ENCODE measurements at places on chromosomes 13 and 19.

DNA sequence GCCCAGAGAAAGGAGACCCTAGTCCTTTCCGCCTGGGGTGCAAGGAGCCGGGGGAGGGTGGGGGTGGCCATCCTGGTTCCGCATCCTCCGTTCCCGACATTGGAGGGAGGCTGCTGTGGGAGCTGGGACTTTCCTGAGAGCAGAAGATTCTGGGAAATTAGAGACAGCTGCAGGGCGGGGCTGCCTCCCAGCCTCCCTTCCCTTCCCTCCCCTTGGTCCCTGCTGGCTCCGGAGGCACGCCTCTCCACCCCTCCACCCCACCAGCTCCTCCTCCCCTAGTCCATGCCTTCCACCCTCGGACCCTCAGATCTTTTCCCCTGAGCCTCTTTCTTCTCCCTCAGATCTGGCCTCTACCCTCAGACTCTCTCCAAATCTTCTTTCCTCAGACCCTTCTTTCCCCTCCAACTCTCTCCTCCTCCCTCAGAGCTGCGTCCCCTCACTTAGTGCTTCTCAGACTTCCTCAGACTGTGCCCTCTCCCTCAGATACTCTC lies 3.1 kb upstream of the BCL3 start:
- no peak for DNase-seq

- DNase-seq: no peak
Observed at GRCh38 chr13:28181413-28181812, 43.1 kb downstream of the PAN3 start.

DNA sequence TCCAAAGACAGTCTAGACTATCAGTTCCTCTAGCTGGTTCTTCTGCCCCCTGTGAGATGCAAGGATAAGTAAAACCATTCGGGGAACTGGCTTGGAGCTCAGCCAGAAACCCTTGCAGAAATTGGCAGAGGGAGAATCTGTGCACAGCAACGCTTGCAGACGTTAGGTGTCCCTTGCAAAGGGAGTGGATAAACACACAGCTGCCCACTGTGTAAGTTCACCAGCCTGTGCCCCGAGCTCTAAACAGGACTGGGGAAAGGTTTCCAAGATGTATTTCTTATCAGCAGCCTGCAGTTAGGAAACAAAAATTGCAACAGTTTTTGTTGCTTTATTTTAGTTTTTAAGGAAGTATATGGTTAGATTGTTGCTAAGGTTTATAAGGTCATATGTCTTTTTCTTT lies 19.0 kb upstream of the ADGRE1 start:
- DNase-seq: no peak

DNA sequence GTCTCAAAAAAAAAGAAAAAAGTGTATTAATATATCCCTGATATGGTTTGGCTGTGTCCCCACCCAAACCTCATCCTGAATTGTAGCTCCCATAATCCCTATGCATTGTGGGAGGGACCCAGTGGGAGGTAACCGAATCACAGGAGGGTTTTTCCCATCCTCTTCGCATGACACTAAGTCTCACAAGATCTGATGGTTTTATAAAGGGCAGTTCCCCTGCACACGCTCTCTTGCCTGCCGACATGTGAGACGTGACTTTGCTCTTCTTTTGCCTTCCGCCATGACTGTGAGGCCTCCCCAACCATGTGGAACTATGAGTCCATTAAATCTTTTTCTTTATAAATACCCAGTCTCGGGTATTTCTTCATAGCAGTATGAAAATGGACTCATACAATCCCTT lies 17.7 kb downstream of the STK24 start:
- DNase-seq: no peak

GRCh38 chr19:14033946-14034345 lies 2.4 kb downstream of the IL27RA start:
- DNase-seq: no peak

DNA sequence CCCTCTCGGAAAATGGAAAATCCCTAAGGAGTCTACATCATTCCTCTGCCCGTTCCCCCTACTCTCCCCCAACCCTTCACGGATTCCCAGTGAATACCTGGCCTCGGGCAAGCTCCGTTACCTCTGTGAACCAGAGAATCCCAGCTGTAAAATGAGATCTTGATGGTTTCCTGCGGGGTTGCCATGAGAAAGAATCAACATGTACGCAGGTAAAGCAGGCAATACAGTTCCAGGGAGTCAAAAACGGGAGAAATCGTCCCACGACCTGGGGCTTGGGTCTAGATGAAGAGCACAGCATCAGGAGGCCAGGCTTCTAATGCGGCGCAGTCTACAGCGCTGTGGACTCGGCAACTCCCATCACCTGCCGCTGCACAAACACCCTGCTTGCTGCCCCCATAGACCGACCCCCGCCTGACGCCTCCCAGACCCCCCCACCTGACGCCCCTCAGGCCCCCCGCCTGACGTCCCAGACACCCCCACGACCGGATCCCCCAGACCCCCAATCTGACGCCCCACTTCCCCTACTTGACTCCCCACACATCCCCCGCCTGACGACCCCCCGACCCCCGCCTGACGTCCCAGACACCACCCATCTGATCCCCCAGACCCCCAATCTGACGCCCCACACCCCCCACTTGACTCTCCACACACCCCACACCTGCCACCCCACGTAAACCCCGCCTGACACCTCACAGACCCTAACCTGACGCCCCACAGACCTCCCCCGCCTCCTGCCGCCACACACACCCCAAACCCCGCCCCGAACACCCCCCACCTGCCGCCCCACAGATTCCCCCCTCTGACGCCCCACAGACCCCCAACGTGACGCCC lies 680 bp downstream of the LIG4 start:
- DNase-seq: no peak

- DNase-seq: no peak
Observed at GRCh38 chr19:48433337-48433736, 12.4 kb upstream of the GRWD1 start.

DNA sequence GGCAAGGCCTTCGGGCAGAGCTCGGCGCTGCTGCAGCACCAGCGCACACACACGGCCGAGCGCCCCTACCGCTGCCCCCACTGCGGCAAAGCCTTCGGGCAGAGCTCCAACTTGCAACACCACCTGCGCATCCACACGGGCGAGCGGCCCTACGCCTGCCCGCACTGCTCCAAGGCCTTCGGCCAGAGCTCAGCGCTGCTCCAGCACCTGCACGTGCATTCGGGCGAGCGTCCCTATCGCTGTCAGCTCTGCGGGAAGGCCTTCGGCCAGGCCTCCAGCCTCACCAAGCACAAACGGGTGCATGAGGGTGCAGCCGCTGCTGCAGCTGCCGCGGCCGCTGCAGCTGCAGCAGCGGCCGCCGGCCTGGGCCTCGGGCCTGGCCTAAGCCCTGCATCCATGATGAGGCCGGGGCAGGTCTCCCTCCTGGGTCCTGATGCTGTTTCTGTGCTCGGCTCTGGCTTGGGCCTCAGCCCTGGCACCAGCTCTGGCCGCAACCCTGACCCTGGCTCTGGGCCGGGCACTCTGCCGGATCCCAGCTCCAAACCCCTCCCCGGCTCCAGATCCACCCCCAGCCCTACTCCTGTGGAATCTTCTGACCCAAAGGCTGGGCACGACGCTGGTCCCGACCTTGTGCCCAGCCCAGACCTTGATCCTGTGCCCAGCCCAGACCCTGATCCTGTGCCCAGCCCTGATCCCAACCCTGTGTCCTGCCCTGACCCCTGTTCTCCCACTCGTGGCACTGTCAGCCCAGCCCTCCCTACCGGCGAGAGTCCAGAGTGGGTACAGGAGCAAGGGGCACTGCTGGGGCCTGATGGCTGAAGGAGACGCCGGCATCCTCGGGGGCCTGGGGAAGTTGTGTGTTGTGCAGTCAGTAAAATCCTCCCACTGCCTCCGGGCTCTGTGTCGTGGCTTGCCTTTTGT lies 2.0 kb upstream of the MCOLN1 start:
- no peak for DNase-seq

- DNase-seq: no peak
Observed at GRCh38 chr13:79386125-79386826, 19.8 kb downstream of the RBM26 start.

DNA sequence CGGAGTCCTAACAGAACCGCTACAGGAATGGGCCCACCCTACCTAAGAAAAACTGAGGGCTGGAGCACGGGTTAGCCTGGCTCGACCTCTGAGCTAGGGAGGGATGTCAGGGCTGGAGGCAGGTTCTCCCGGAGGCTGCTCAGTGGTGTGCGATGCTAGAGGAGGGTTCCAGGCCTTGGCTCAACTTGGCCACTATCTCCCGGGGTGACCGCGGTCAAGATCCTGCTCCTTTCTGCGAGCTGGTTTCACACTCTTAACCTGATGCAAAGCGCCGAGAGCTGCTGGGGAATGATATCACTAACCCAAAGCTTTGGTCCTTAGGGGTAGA lies 301 bp downstream of the POP4 start:
- DNase-seq: no peak

DNA sequence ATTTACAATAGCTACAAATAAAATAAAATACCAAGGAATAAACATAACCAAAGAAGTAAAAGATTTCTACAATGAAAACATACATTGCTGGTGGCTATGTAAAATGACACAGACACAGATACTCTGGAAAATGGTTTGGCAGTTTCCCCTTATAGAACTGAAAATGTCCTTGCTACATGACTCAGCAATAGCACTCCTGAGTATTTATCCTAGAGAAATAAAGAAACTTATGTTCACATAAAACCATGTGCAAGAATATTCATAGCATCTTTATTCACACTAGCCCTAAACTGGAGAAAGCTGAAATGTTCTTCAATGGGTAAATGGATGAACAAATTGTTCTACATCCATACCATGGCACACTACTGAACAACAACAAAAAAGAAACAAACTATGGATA lies 100.2 kb upstream of the RFC3 start:
- no peak for DNase-seq

DNA sequence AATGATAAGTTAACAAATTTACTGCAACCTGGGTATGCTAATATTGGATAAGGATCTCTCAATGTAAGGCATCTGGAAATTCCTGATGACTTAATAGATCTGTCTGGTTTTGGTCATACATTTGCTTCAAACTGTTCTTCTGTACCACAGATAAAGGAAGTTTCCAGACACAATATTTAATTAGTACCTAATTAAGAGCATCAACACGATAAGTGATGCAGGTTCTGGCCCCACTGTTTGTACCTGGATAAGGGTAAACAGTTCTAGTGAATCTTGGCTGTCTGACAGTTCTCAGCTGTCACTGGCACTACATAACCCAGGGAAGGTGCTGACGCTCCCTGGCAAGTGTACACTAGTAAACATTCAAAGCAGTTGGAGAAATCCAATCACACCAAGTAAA lies 165.6 kb downstream of the MZT1 start:
- no peak for DNase-seq

GRCh38 chr19:16862826-16863415 lies 25.9 kb upstream of the F2RL3 start:
- DNase-seq: no peak

DNA sequence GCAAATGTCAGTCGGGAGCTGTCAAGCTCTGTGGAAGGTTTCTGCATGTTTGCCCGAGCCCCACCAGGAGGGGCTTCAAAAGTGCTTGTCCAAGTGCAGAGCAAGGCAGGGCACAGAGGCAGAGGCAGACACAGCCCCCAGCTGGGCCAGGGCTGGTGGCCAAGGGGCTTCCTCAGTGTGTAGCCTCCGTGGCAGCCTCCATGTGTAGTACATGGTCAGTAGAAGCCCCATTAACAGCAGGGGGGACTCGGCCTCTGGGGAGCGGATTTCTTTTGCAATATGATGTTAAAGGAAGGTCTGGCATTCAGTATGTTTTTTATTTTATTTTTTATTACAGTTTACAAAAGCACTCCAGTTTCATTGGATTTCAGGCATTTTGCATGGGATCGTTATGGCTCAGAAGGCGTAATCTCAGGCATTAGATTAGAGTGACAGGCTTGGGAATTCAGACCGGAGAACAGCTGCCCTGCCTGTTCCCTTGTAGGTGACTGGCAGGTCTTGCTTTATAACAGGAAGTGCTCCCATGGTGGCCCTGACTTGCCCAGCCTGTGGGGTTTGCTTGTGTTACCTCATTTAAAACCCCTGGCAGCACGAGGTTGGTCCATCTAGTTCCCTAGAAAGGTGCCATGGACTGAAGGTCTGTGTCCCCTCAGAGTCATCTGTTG lies 129.2 kb downstream of the KDM4B start:
- DNase-seq: no peak

GRCh38 chr13:83935566-83935965 lies 53.3 kb upstream of the SLITRK1 start:
- no peak for DNase-seq

- no peak for DNase-seq
Observed at GRCh38 chr19:47274891-47275761, 441 bp downstream of the INAFM1 start.

DNA sequence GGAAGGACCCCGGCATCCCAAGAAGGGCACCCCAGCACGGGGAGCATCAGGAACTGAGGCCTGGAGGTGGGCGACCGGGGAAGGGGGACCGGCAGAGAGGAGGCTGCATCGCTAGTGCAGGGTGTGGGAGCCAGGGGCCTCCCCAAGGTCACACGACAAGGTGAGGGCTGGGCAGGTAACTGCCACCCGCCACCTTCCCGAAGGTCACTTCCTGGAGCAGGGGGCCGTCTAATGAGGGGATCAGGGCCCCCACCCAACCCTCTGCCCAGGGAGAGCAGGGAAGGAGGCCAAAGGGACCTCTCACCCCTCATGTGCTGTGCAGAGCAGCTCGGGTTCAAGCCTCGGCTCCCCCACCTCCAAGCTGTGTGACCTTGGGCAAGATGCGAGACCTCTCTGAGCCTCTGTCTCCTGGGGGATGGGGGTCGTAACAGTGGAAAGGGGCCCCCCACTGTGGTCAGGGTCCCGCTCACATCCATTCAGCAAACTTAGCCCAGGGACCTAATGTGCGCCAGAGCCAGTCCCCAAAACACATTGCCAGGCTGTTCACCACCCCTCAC lies 6.0 kb downstream of the ZBTB7A start:
- DNase-seq: no peak

DNA sequence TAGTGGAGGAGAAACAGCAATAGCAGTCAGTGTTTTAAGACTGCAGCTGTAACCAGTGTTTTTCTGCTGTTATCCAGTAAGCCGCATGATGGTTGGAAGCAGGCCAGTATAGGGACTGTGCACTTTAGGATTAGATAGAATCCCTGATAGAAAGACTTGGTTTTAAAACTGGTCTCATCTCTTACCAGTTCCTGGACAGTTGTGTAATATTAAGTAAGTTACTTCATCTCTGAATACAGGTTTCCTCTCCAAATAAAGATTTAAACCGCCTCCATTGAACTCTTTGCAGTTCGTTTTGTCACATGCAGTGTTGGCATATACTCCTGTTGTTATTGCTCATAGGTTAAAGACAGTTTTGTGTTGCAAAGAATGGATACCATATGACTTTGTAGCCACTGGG lies 25.6 kb downstream of the URI1 start:
- DNase-seq: no peak

GRCh38 chr13:40230833-40231266 lies 435.6 kb downstream of the FOXO1 start:
- DNase-seq: no peak

Data from activated naive CD4-positive, alpha-beta T cell (primary cell).